ENCODE measurements at places on chromosomes 2 and 18. TPM values are rescaled to one million over a fixed set of nuclear protein-coding genes. Genes with fewer than 3 reads are reported as not detected.

The GNAL gene
- 3.5 TPM for total RNA-seq

The SATB2 gene
- 1.3 TPM for total RNA-seq

The SPRED2 gene
- 6.7 TPM for total RNA-seq

The ZNF385B gene
- total RNA-seq, result not detected

The POTEC gene
- not detected for total RNA-seq

The COA5 gene
- 23.0 TPM for total RNA-seq

The MRO gene
- not detected for total RNA-seq

The TMEM247 gene
- total RNA-seq, result not detected

The IL1R2 gene
- total RNA-seq, result not detected

Data from thoracic aorta endothelial cell (primary cell).